EH (cell line): ENCODE measurements at places on chromosomes 2 and 18.

DNA sequence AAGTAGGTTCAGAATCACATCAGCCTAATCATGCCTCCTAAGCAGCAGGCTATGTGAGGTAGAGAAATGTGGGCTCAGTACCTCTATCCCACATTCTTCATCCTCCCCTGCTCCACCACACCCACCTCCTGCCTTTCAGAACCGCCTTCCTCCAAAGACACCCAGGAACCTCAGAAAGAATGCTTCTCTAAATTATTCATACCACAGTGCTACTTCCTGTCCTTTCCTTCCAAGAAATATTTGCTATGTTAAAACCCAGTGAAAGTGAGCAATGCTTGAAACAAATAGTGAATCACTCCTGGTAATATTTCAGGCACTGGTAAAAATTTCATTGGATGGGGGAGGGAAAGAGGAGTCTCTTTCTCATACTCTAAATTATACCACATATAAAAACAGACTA, 24.0 kb upstream of the CREB1 start:
- DNase-seq = peak; percentile 92

- DNase-seq = peak; percentile 41
Observed at GRCh38 chr2:113157118-113157896, 16.5 kb upstream of the PSD4 start.

- DNase-seq = no peak
Observed at GRCh38 chr18:46567196-46567595, 89.8 kb downstream of the LOXHD1 start.

DNA sequence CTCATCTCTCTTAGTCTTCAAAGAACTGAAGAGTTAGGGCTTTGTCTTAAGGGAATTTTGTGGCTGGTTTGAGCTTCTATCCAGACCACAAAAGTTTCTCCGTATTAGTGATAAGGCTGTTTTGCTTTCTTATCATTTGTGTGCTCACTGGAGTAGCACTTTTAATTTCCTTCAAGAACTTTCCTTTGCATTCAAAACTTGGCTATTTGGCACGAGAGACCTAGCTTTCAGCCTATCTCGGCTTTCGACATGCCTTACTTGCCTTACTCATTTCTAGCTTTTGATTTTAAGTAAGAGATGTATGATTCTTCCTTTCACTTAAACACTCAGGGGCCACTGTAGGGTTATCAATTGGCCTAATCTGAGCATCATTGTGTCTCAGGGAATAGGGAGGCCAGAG, 29.9 kb downstream of the HDHD2 start:
- DNase-seq = no peak

DNA sequence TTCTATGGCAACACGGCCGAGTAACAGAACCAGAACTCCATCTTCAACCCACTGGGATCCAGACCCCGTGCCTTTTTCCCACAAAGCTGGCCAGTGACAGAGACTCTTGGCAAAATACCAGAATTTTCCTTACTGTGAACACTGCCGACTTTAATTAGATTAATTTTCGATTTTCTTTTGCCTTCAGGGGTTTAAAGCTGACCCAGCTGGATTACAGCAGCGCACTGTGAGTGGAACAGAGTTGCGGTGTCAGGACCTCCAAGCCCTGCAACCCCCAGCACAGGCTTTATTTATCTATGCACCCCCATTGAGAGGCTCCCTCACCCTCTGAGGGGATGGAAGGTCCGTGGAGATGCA, 36.4 kb downstream of the CTIF start:
- no peak for DNase-seq

DNA sequence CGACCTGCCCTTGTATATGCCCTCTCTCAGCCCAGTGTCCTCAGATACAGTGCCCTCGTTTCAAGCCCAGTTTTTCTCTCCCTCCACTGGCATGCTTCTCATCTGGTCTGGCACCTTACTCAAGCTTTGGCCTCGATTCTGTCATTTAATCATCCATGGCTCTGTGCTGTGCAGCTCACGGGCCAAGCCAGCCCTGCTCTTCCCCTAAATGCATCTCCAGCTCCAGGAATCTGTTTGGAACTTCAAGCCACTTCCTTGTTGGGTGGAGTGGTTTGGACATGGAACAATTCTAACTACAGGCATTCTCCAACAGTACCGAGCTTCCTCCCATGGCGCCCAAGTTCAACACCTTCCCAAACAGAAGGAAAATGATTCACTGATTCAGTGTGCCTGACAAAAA, 76.7 kb upstream of the ZNF397 start:
- DNase-seq = no peak

- DNase-seq = peak; percentile 68
Observed at GRCh38 chr18:48328473-48329210, 80.5 kb downstream of the ZBTB7C start.

- DNase-seq = no peak
Observed at GRCh38 chr2:222391743-222392285, 32.5 kb upstream of the SGPP2 start.

DNA sequence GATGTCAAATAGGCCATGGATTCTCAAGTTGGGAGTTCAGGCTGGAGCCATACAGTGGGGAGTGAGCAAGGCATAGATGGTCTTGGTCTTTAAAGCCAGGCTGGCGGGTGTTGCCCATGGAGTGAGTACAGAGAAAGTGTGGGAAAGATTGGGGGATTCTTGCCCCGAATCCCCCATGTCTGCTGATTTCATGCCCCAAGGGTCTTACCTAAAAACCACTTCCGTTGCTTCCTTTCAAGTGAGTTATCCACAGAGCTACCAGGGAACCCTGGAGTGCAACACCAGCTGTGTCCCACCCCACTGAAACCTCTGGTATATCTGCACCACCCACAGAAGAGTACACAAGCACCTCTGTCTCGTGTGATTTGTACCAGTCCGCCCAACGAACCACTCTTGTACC, 31.4 kb downstream of the FHOD3 start:
- no peak for DNase-seq

- DNase-seq = no peak
Observed at GRCh38 chr2:222105046-222105445, 193.8 kb downstream of the PAX3 start.

- DNase-seq = no peak
Observed at GRCh38 chr2:1645761-1646476, 98.4 kb downstream of the PXDN start.

- DNase-seq = no peak
Observed at GRCh38 chr2:78768016-78768415, 257.5 kb upstream of the REG3G start.

GRCh38 chr18:27130065-27130630, 55.0 kb downstream of the CHST9 start:
- no peak for DNase-seq

GRCh38 chr2:38658613-38659012, 7.3 kb upstream of the GALM start:
- DNase-seq = no peak

DNA sequence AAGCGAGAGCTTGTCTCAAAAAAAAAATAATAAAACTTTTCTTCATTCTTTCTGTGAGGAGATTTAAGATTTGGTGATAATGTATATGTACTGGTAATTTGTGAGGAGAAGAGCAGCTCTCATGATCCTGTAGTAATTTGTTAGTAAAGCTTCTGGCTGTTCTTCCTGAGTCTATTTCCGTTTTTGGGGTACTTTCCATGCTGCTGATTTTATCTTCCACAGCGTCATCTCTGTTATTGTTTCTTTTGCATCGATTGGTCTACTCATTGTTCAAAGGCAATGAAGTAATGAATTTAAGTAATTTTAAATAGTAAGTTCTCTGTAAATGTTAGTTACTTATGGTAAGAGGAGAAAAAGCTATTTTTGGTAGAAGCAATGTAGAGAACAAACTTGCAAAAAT, 12.0 kb downstream of the NDUFAF7 start:
- no peak for DNase-seq

- peak; percentile 39 for DNase-seq
Observed at GRCh38 chr2:8416849-8417832, 264.7 kb upstream of the ID2 start.

DNA sequence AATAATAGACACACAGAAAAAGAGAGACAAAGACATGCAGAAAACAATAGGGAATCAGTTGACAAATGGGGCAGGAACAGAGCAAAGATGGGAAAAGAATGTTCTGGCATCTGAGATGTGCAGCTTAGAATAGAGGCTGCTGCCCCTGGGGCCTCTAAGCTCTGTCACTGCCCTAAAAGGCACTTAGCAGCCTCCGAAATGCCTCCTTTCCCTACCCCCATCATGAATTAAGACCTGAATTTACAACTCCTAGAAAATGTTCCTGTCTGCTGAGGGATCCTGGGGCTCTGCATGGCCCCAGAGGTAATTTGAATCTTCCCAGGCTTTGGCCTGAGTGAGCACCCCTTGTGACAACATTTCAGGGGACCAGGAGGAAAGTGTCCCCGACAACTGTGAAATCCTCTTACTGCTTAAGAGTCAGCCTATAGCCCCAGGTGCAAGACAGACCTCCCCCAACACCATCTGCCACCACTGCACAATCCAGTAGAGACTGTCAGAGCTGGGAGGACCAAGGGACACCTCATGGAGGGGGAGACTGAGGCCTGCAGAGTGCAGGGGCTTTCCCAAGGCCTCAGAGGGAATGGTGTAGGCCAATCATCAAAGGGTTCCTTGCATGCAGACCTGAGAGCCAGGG, 24.8 kb downstream of the MRPL35 start:
- DNase-seq = no peak

GRCh38 chr18:24086082-24086481, 52.8 kb upstream of the CABYR start:
- no peak for DNase-seq

- no peak for DNase-seq
Observed at GRCh38 chr2:174667250-174667860, 69.8 kb upstream of the WIPF1 start.

DNA sequence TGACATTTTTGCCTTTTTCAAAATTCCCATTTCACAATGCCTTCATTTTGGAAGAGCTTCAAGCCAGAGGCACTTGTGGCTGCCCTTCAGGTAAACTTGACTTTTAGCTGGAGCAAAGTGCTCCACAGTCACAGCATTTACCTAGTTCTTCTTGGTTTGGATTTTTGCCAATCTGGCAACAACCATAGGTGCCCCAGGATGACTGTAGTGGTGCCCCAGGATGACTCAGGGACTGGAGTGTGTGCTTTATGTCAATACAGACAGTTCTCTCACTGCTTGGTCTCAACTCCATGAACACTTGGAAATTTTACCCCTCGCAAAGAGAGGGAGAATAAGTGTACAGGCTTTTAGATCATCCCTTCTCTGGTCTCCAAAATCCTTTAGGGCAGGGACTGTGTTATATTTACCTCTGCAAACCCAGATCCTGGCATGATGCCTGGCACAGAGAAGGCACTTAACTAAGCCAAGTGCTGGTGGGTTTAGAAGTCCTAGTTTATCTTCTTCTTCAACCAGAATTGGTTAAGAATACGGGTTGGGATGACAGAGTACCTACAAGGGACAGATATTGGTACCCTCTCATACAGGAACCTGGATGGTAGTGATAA, 15.3 kb upstream of the PTPN4 start:
- DNase-seq = peak; percentile 15

DNA sequence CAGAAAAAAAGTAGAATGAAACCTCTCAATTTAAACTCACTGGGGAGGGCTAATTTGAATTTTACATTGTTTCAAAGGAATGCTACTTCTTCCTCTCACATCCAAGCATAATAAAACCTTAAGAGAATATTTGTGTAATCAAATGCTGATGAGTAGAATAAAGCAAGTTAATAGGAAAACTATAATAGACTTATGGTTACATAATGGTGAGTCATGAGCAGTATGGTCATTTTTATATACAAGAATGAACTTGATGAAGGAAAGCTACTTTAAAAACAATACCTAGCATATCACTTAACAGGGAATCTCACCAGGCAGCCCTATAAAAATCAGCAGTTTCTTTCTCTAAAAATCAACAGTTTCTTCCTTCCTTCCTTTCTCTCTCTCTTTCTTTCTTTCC, 80.3 kb downstream of the VSNL1 start:
- DNase-seq = peak; percentile 75

- peak; percentile 83 for DNase-seq
Observed at GRCh38 chr2:26086155-26086637, 52.3 kb downstream of the RAB10 start.

DNA sequence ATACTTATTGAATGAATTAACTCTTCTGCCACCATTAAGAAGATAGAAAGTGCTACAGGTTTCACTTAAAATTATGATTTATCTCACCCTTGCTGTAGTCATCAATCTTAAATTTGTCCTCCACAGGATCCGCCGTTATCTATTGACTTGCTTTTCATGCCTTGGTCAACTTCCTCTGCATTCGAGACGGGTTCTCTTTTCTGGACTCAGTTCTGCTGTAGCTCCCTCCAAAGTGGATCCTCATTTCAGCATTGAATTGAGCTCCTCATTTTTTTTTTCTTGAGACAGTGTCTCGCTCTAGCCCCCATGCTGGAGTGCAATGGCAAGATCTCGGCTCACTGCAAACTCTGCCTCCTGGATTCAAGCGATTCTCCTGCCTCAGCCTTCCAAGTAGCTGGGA, 27.6 kb downstream of the INPP5D start:
- no peak for DNase-seq

DNA sequence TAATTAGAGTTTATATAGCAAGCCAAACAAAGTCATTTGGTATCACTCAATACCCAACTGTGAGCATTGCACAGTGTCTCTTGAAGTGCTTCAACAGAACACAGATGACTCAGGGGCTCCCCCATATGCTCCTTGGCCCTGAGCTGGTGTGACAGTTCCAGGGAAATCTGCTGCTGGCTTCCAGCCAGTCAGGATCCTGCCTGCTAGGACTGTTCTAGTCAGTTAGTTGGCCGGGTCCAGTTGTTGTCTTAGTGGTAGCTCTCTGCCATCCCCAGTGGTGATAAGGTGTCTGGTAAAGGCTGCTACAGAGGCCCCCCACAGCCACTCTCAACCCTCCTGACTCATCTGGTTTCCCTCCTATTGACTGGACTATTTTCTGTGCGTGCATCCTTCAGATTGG, 100.3 kb downstream of the IRS1 start:
- DNase-seq = peak; percentile 63

DNA sequence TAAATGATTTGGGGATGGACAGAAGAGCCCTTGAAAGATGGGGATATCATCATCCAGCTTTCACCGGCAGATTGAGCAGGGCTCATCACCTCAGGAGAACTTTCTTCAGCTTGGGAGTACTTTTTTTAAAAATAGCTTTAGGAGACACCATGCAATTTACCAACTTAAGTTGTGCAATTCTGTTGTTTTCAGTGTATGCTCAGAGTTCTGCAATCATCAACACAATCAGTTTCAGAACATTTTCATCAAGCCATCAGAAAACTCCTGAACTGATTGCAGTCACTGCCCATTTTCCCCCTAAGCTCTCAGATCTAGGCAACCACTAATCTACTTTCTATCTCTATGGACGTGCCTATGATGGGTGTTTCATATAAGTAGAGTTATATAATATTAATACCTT, 117.7 kb downstream of the CRIM1 start:
- no peak for DNase-seq

- DNase-seq = no peak
Observed at GRCh38 chr2:59887366-59887765, 666.1 kb downstream of the BCL11A start.

GRCh38 chr2:43040084-43040854, 186.1 kb downstream of the ZFP36L2 start:
- DNase-seq = peak; percentile 40

DNA sequence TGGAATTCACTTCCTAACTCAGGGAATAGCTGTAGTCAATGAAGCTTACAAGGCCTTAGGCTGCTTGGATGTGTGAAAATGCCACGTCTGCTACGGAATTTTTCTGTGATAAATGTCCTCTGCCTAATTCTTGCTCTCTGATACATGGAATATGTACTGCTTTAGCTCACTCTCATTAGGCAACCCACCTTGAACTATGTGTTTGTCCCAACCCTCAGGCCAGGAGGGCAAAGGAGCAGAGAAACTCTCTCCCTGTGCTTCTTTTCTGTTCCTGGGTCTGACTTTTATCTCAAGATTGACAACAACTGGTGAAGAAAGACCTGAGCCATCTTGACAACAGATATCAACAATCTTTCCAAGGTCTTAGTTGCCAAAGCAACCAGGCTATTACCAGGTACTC, 143.9 kb downstream of the GCA start:
- DNase-seq = no peak
